ENCODE measurements at places on chromosomes 13 and 19.

DNA sequence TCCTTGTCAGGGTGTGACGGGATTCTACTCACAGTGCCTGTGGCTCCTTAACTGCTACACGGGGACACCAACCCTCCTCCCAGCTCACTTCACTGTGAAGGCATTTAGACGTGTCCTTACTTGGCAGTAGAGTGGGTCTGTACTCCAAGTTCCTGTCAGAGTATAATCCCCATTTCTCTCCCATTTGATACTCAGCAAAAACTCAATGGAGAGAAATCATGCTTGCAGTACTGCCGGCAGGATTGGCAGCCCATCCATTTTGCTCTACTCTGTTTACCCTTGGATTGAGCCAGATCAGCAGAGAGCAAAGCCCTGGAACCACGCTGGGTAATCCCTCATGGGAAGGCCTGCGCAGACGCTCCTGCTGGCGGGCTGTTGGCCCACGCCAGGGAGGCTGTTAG lies 28.9 kb downstream of the ARL11 start:
- no peak for DNase-seq

GRCh38 chr13:77674852-77675251 lies 22.6 kb upstream of the SLAIN1 start:
- DNase-seq, result no peak

GRCh38 chr19:43799502-43800142 lies 2.6 kb downstream of the LYPD5 start:
- DNase-seq, result no peak

DNA sequence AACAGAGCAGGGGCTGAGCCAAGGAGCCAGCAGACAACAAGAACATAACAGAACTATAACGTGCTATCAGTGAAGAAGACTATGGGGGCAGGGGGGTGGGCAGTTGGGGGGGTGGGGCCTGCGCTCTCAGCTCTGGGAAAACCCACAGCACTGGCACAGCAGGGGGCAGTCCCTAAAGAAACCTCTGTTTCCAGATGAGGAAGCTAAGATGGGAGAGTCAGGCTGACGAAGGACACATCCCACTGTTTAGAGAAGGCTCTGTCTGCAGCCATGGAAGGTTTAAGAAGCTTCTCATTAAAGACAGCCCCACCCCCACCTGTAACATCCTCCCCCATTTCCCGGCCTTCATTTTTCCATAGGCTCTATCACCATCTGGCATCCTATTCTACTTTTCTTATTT lies 7.1 kb upstream of the DOCK9 start:
- DNase-seq, result no peak

DNA sequence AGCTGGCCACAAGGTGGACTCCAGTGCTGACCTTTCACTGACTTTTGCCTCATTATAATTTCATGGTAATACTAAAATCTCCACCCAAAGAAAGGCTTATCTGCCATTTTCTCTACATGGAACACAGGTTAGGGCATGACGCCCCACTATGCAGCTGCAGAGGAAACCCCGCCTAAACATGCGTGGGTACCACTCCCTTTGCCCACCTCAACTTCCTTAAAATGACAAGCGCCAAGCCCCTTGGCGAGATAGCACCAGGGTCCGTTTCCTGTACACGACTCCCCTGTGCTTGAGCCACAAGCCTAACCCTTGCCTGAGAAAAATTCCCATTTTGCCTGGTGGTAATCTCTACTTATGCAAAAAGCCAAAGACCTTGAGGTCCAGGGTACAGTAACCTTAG lies 36.0 kb upstream of the PABPC3 start:
- no peak for DNase-seq

DNA sequence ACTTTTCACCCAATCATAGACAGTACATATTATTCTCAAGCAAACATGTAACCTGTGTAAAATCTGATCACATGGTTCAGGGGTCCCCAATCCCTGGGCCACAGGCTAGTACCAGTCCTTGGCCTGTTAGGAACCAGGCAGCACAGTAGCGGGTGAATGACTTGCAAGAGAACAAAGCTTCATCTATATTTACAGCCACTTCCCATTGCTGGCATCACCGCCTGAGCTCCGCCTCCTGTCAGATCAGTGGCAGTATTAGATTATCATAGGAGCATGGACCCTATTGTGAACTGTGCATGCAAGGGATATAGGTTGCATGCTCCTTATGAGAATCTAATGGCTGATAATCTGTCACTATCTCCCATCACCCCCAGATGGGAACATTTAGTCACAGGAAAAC lies 133.1 kb downstream of the MAB21L1 start:
- DNase-seq, result no peak

DNA sequence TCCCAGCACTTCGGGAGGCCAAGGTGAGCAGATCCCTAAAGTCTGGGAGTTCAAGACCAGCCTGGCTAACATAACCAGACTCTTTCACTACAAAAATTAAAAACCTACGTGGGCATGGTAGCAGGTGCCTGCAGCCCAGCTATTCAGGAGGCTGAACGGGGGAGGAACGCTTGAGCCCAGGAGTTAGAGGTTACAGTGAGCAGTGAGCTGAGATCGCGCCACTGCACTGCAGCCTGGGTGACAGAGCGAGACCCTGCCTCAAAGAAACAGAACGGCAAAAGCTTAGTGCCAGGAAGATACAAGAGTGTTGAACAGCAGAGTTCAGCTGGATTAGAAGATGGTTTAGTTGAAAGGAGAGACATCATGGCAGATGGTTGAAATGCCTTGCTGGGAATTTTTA lies 24.1 kb upstream of the RNF113B start:
- no peak for DNase-seq

DNA sequence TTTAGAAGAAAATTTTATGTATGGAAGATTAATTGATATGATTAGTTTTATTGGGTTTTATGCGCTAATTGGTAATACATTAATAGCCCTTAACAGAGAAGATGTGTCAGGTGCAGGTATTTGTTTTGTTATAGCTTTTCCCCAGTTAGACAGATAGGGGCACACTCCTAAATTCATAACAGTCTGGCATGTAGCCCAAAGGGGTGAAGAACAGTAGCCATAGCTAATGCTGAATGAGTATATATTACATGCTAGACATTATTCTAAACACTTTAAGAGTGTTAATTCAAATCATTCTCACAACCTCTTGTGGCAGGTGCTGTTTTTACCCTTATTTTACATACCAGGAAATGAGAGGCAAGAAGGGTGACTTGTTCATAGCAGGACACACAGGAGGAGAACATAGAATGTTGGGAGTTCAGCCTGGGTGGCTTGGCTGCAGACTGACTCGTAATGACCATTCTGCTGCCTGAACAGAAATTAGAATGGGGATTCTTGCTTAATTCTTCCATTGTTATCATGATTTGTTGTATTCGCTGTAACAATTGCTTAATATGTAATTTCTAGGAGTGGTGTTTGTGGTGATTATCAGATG lies 20.1 kb downstream of the PCCA start:
- no peak for DNase-seq

DNA sequence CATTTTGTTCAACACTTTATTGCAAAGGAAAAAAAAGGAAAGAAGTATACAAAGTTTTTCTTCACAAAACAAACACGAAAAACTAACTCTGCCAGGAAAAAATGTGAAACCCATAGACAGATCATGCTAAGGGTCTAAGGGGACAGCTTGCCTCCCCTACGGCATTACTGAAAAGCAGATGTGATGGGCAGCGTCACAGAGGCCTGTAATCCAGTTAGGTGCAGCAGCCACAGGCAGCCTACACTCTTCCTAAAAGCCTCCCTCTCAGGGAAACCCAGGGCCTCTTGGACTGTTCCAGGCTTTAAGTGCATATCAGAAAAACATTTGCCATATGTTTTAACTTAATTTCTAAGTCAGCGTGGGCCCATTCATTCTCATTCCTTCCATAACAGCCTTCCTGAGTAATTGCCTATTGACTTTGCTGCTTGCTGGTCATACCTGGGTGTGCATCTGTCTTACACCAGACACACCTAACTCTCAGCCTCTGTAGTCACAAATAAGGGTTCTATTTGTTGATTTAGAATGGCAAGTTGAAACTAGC lies 135.7 kb upstream of the SERP2 start:
- no peak for DNase-seq

GRCh38 chr13:33110386-33110712 lies 94.1 kb downstream of the KL start:
- no peak for DNase-seq

DNA sequence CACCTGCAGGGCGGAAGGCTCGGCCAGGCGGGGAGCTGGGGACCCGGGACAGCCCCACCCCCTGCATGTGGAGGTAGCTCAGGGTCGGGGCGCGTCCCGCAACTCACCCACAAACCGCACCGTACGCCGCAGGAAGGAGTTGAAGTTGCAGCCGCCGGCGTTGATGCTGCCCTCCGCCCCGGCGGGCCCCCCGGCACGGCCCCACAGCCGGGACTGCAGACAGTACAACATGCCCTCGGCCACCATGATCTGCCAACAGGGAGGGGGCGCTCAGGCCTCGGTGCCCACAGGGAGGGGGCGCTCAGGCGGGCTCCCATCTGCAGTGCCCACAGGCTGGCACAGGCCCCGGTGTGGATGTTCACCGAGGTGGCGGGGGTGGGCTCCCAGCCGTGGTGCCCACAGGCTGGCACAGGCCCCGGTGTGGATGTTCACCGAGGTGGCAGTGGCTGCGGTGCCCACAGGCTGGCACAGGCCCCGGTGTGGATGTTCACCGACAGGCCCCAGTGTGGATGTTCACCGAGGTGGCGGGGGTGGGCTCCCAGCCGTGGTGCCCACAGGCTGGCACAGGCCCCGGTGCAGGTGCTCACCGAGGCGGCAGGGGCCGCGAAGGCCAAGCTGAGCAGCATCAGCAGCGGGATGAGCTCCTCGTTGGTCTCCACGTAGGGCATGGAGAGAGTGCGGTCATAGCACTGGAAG lies 6.5 kb downstream of the PLPPR3 start:
- no peak for DNase-seq

Data from stimulated activated CD8-positive, alpha-beta memory T cell treated with anti-CD3 and anti-CD28 coated beads, Interleukin-15, amount 100 ng/mL, for 48 hours (primary cell).